Neuronal stem cell (in vitro differentiated cells): ENCODE measurements at places on chromosomes 7 and 10.

DNA sequence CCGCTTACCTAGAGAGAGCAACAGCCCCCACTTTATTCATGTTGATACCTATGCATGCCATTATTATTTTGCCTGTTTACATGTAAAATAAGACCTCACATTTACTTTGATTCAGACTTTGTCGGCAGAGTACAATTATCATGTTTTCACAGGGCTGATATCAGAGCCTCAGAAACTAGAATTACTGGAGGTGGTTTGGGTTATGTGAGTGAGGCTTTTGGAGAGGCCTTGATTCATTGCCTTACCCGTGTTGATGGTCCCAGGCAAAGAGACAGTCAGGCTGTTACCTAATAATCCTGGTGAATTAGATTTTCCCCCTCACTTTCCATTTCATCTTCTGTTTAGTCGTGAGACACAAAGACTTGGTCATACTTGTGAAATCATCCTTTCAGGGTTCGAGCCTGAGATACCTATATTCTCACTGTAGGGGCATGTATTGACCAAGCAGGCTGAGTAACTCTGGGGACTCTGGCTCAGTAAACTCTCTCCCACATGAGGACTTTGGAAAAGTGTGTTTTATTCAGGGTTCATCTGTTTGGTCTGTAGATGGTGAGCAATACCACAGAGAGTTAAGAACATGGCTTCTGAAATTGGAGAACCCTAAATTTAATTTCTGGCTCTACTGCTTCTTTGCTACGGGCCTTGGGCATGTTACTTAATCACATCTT, 150.9 kb downstream of the CELF2 start:
- no peak for DNase-seq

DNA sequence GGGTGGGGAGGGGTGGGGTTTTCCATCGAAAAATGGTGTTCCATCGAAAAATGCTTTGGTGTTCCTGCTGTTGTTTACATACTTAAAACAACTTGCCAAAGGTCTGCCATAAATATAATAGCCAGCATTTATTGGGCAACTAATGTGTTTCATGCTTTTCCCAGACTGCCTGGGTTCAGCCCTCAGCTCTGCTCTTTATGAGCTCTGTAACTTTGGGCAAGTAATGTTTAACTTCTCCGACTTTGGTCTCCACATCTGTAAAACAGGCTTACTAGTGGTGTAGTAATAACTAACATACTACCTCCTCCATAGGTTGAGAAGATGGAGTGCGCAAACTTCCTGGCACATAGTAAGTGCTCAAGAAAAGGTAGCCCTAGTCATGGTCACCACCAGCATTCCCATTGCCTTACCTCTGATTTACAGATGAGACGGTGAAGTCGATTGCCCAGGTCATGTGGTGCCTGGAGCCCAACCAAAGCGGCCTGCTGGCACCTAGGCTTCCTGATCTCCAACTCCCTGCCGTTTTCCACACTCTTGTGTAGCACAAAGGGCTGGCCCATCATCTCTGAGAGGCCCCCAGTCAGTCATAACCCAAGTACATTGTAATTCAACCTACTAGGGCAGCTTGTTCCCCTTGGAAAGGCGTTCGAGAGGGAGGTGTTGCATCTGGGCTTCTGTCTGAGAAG, 8.9 kb downstream of the ZMIZ1 start:
- no peak for DNase-seq

GRCh38 chr7:110645060-110645459, 445.9 kb upstream of the LRRN3 start:
- no peak for DNase-seq

DNA sequence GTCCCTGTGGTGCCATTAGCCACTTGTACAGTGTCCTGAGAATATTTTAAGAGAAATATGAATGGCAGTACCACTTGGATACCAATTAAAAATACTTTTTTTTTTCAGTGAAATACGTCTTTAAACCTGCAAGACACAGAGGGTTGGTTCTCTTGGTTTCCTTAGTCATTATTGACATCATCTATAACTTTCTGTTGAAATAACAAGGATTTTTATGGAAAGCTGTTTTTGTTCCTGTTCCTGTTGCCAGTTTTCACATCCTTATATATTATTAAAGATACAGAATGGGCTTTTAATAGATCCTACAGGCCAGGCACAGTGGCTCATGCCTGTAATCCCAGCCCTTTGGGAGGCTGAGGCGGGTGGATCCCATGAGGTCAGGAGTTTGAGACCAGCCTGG, 579.9 kb downstream of the AUTS2 start:
- no peak for DNase-seq

- DNase-seq = no peak
These were observed 69.8 kb downstream of the DIP2C start for GRCh38 chr10:619710-620109.

GRCh38 chr7:122686360-122686878, 12.5 kb downstream of the RNF133 start:
- DNase-seq = no peak

GRCh38 chr10:112335868-112336265, 38.0 kb upstream of the ACSL5 start:
- DNase-seq = no peak

DNA sequence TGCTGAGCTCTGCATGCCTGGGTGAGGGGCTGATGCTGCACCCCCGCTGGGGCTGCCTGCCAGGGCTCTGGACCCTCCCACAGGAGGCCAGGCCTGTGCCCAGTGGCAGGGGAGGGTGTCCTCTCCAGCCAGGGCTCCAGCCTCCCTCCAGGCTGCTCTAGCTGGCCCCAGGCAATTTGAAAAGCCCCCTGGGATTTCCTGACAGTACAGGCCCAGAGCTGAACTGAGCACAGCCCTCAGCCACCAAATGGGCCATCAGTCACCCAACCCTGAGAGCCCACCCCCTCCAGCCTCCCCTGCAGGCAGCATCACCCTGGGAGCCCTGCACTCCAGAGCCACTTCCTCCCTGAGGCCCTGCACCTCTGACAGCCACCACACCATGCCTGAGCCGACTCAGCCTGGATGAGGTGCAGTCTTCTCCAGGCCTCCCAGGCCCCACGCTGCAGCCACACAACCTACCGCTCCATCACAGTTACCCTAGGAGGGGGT, 101.8 kb upstream of the RET start:
- DNase-seq = no peak

- DNase-seq = no peak
These were observed 456.2 kb downstream of the PARD3 start for GRCh38 chr10:34358729-34359434.

DNA sequence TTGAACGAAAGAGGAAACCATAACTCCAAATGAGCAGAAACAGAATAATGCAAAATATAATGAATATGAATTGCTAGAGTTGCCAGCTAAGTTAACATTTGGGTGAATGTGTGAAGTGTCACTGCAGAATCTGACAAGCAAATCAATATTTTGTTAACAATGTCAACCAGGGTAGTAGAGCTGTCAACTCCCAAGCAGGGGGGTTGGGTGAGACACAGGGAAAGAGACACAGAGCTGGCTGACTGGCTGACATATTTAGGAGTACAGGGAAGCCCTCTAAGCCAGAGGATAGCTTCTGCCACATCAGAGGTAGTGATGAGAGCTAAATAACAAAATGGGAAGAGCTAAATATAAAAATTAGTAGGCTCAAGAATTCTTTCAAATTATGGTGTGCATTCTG, 393.1 kb upstream of the KCND2 start:
- DNase-seq = no peak

GRCh38 chr10:69642747-69643146, 12.7 kb downstream of the FAM241B start:
- no peak for DNase-seq

GRCh38 chr10:125124115-125124487, 36.3 kb downstream of the CTBP2 start:
- no peak for DNase-seq

GRCh38 chr10:130656582-130657133, 520.5 kb downstream of the GLRX3 start:
- no peak for DNase-seq

- DNase-seq = peak; percentile 54
These were observed 189.2 kb upstream of the PODXL start for GRCh38 chr7:131745390-131746248.

- no peak for DNase-seq
These were observed 9.9 kb upstream of the NT5C3A start for GRCh38 chr7:33072471-33072870.

GRCh38 chr7:106088014-106088413, 24.1 kb downstream of the SYPL1 start:
- no peak for DNase-seq

DNA sequence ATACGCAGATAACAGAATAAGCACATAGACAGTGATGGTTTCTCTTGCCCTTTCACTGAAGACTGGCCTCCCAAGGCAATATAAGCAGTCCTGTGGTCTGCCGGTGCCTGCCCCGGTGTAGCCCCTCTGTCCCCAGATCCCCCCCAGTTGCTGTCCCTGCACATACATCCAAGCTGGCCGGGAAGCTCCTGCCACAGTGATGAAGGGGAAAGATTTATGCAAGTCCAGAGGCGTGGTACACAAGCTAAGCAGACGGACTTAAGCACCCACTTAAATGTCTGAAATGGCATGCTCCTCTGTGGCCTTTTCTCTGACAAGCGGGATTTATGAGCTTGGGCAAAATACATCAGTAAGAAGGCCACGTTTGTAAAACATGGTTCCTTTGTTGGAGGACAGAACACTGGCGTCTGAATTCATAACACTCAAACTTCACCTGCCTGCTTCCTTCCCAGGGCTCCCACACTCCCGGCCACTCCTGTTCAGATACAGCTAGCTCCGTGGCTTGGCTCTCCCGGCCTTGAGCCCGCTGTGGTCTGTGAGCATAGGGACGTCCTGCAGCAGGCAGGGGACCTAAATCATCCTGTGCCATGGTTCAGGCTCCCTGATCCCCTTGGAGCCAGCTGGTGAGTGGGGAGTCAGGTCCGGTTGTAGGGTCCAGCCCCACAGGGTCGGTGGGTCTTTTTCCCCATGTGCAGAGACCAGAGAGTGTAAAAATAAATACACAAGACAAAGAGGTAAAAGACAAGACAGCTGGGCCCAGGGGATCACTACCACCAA, 61.7 kb upstream of the PPP2R2D start:
- DNase-seq = no peak

DNA sequence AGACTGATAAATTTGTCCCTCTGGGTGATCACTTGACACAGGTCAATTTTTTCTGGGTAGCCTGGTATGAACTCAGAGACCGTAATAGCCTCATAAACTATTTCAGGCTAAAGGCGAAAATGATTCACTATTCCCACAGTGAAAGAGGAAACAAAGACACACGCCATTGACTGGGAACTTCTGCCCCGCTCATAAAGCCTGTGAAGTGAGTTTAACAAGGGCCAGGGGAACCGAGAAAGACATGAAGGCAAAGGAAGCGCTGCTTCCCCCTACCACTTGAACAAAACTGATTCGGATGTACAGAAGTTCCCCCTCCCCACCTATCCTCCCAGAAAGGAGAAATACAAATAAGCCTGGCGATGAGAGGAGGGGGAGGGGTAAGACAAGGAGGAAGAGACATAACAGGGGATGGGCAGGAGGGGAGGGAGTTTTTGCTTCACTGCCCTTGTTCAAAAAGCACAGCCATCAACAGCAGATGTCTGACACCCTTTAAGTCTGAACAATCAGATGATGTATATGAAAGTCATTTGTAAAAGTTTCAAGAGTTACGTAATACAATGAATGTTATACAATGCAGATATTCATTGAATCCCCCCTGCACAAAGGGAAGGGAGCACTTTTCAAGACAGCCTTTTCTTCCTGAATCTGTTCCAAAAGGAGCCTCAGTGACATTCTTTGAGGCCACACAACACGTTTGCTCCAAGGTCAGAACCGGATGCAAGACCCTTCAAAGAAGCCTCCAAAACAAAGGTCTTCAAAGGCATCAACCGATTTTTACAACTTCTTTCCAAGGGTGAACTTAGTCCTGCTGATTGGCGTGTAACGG, 734 bp downstream of the ABCB4 start:
- no peak for DNase-seq

GRCh38 chr10:98267894-98268693, at the start of gene LOXL4:
LOXL4 (minus strand) TSS chr10:98268194; CDS start chr10:98263019, 5,175 bp downstream.
- DNase-seq = peak; percentile 21

- no peak for DNase-seq
These were observed 54.8 kb downstream of the DYNC2I1 start for GRCh38 chr7:158911145-158911544.

DNA sequence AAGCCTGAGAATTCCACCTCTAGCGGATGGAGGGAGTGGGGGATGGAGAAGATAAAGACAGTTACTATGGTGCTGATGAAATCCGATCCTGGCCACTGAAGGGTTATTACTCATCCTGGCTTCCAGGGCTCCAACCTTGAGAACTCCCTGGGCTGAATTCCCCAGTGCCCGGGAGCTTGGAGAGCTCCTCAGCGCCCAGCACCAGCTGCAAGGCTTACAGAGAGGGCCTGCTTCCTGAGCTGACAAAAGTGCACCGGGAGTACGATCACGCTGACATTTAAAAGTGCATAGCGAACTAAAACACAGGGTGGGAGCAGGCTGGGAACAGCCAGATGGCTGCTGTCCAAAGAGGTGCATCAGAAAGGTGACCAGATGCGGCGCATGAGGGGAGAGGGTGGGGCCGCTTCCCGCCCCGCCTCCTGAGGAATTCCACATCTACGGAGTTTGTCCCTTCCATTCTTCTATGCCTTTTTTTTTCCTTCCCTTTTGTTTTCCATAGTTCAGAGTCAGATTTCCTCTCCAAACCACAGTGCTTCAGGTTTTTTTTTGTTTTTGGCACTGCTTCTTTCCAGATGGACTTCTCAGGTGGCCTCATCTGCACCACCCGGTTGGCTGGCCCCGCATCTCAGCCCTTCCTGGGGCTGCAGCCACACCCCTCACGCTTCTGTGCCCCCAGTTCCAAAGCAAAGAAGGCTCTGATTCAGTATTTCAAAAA, 62.4 kb upstream of the MKRN1 start:
- DNase-seq = peak; percentile 71

- DNase-seq = peak; percentile 54
These were observed 118.2 kb downstream of the JAZF1 start for GRCh38 chr7:28062197-28062991.

DNA sequence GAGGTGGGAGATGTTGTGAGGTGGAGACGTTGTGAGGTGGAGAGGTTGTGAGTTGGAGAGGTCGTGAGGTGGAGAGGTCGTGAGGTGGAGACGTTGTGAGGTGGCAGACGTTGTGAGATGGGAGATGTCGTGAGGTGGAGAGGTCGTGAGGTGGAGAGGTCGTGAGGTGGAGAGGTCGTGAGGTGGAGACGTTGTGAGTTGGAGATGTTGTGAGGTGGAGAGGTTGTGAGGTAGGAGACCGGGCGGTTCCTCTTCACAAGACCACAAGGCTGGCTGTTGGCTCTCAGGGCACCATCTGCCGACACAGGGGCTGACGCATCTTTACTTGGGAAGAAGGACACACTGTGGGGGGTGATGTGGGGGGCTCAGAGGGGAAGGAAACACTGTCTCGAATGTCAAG, 34.7 kb upstream of the SHH start:
- no peak for DNase-seq

GRCh38 chr7:84159435-84159834, 35.2 kb downstream of the SEMA3A start:
- no peak for DNase-seq
